Fibroblast of gingiva (primary cell): ENCODE measurements at places on chromosomes 4 and X.

DNA sequence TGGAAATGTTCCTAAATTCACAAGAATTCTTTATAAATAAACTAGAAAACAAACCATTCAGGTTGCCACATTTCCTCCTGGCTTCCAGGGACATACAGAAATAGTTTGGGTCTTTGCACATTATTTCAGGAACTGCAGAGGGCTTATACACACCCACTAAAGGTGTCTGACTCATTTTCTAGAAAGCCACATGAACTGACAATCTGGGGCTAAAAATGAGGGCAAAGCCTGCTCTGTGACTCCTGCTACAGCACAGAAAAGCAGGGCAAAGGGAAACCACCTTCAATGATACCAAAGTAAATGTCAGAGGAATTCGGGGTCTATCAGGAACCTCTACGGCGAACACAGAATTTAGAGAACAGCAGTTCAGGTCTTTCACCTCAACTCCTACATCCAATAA lies 112.2 kb upstream of the MAP3K15 start:
- DNase-seq, result no peak

- no peak for DNase-seq
Measured at GRCh38 chr4:71709961-71710360, 73.9 kb downstream of the GC start.

- DNase-seq, result peak; percentile 52
Measured at GRCh38 chr4:156953951-156954350, 17.6 kb downstream of the PDGFC start.

DNA sequence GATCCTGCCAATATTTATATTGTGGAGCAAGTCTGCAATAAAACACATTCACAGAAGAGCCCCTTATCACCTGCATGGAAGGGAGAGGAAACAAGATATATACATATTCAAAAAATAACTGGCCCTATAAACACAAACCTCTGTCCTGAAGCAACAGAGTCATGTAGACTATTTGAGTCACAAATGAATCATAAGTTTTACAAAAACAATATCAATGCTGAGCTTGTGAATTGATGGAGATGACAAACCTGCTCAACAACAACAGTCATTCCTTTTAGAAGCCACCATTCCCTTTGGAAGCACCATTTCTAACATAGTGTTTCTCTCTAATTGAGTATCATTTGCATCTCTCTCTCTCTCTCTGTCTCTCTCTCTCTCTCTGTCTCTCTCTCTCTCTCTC lies 313.9 kb downstream of the MID1IP1 start:
- no peak for DNase-seq

GRCh38 chr4:158666892-158667291 lies 4.8 kb downstream of the C4orf46 start:
- DNase-seq, result no peak

- DNase-seq, result no peak
Measured at GRCh38 chrX:68832516-68833447, 4.0 kb downstream of the EFNB1 start.

- DNase-seq, result no peak
Measured at GRCh38 chrX:125681507-125681906, 361.8 kb downstream of the TEX13C start.

- no peak for DNase-seq
Measured at GRCh38 chr4:110676241-110676640, 53.4 kb upstream of the PITX2 start.

DNA sequence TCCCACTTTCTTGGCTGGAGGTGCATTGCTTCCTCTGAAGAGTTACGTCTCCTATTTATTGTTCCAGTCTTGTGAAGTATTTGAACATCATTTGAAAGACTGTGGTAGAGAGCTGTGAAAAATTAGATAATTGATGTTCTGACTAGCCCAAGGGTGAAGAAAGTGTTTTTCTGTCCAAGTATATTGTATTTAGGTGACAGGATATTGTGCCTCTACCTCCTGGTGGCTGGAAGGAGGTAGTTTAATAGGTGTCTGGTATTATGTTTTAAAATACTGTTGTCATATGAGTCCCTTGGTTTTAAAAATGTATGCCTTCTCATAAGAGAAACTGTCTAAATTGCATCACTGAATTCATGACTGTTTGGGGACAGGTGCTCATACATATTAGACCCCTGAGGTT lies 226.0 kb downstream of the SPRY1 start:
- DNase-seq, result no peak

- DNase-seq, result peak; percentile 70
Measured at GRCh38 chr4:7206911-7207567, 14.7 kb downstream of the SORCS2 start.

- DNase-seq, result peak; percentile 20
Measured at GRCh38 chr4:17376205-17376604, 135.7 kb downstream of the QDPR start.

DNA sequence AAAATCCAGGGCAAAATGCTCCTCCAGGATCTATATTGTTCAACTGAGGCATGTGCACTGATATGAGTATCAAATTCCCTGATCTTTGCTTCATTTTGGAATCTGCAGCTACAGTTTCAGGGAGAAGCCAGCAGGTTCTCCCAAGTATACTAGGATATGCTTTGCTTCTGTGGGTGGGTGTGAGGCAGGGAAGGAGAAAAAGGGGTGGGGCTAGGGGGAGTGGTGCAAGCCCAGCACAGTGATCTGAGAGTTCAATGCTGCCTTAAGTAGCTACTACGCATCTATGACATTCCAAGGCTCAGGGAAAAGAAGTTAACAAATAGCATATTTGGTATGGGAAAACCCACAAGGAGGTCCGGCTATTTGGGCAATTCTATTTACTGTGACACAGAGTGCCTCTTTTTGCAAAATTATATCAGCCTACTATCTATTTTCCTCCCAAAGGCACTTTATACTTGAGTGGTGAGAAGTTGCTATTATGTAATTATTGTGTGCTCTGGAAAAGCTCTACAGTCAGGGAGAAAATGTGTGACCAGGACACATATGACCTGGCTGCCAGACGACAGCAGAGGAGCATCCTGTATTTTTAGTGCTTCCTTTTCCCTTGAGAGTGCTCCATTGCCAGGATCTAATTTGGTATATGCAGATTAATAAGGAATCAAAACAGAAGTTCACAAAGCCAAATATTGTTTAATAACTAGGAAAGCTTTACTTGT lies 162.0 kb downstream of the RNF150 start:
- no peak for DNase-seq

- DNase-seq, result no peak
Measured at GRCh38 chr4:3213106-3213425, 35.9 kb upstream of the MSANTD1 start.

DNA sequence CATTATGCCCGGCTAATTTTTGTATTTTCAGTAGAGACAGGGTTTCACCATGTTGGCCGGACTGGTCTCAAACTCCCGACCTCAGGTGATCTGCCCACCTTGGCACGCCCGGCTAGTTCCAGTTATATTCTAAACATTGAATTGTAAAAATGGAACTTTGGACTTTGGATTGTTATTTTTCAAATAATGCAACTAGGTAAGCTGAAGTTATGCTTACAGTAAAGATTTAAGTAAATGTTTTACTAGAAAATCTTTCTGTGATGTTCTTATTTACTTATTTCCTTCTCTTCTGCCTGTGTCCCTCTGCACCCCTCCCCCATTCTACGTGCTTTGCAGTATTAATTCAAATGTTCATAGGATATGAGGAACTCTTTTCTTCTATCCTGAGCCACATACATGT lies 26.1 kb downstream of the GK start:
- no peak for DNase-seq

DNA sequence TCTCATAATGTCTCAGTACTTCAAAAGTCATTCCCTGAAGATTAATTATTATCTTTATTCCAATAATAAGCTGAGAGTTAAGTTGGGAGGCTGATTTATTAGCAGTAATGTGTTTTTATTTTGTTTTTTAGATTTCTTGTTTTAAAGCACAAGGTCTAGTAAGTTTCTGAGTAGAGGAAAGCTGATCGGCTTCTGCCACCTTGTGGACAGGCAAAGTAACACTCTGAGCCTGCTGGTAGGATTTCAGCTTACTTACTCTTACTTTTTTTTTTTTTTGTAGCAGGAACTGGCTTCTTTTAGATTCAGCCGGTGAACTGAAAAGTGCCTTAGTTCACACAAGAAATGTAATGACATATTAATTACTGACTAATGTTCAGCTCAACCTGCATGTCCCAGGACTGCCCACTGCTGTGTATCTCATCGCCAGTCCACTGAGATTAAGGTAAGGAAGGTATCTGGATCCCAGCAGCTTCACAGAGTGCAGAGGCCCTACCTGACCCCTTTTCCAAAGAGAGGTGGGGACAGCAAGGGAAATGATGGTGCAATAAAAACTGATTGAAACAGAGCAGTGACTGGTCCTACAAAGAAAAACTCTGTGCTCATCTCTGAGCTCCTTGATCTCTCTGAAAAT lies 126.5 kb downstream of the ADGRA3 start:
- peak; percentile 75 for DNase-seq

- no peak for DNase-seq
Measured at GRCh38 chr4:104457308-104457981, 37.2 kb downstream of the CXXC4 start.

DNA sequence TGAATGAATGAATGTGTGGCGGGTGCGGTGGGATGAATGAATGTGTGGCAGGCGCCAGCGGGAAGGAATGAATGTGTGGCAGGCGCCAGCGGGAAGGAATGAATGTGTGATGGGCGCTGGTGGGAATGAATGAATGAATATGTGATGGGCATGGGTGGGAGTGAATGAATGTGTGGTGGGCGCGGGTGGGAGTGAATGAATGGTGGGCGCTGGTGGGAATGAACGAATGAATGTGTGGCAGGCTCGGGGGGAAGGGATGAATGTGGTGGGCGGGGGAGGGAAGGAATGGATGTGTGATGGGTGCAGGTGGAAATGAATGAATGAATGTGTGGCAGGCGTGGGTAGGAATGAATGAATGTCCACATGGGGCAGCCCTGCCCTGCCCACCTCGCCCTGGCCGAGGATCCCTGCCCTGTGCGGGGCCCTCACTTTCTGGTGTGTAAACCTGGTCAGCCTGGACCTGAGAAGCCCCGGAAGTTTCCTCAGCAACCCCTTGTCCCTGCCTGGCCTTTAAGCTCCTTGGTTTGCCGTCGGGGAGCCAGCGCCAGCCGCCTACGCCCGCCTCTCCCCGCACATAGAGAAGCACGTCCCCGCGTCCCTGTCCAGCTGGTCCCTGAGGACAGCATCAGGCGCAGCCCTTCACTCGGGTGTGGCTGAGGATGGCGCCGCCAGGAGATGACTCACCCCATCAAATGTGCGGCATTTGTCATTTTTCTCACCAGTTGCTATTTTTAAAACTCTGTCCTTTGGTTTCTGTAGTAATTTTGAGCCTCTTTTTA lies 112.8 kb upstream of the LRPAP1 start:
- no peak for DNase-seq
